Forelimb muscle (tissue), 1 donor: ENCODE measurements at places on chromosomes 4 and X. TPM values are rescaled to one million over a fixed set of nuclear protein-coding genes. Genes with fewer than 3 reads are reported as not detected.

Gene FRG2
- not detected for polyA plus RNA-seq

Gene XG
- 1.7 TPM for polyA plus RNA-seq

Gene AFAP1
- 32.5 TPM for polyA plus RNA-seq

Gene MAGEB4
- not detected for polyA plus RNA-seq

Gene ITIH6
- 0.77 TPM for polyA plus RNA-seq

Gene ASB9
- 4.1 TPM for polyA plus RNA-seq

Gene FNIP2
- polyA plus RNA-seq = 12.2 TPM

Gene RNF128
- polyA plus RNA-seq = not detected

Gene TCEANC
- 4.3 TPM for polyA plus RNA-seq

Gene TLR8
- polyA plus RNA-seq = 0.20 TPM

Gene CXCL6
- not detected for polyA plus RNA-seq
